Non-pigmented ciliary epithelial cell (primary cell): ENCODE measurements at places on chromosomes 4 and X.

GRCh38 chrX:17024886-17025285 is 78.4 kb downstream of the REPS2 start:
- DNase-seq, result no peak

DNA sequence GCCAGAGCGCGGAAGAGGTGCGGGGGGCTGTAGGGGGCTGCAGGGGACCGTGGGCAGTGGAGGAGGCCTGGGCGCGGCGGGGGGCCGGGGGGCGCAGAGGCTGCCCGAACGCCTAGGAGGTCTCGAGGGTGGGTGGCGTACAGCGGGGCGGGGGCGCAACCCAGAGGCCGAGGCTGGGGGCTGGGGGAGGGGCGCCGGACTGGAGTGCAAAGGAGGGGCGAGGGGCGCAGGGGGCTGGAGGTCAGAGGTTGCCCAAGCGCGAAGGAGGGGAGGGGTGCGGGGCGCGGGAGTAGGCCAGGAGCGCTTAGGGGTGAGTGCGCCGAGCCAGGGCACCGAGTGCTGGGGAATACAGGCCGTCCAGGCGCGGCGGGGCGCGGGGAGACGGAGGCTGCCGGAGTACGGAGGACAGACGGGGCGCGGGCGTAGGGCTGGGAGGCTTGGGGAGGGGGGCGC is 255 bp downstream of the GYG2 start:
- no peak for DNase-seq

GRCh38 chr4:182416067-182416466 is 172.9 kb downstream of the TENM3 start:
- no peak for DNase-seq

DNA sequence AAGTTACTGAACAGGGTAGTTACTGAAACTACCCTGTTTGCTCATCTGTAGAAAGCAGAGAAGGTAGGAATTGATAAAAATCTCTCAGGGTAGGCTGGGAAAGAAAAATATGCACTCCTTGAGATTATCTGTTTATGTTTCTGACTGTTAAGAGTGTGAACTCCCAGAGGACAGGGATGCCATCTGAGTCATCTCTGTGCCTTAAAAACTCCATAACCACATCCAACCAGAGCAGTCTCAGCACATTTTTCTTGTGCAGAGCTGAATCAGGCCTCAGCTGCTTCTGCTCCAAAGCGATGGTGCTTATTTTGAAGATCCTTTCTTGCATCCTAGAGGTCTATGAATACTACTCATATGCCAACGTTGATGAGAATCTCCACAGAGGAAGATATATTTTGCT is 9.9 kb downstream of the CENPVL3 start:
- DNase-seq, result no peak

DNA sequence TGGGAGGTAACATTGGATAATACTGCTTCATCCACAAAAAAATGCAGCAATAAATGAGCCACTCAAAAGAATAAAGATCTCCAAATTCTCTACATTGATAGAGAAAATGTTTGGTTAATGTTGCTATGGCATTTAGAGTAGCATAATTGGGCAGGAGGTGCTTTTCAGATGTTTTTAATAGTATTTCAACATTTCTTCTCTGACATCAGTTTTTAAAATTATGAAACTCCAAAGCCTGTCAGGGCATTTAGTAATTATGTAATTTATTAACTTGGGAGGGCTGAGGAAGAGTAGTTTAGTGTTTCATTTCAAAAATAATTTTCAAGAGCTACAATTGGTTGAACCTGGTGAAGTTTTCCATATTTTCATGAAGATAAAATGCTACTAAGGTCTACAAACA is 211.3 kb upstream of the INTU start:
- no peak for DNase-seq

- peak; percentile 57 for DNase-seq
These were observed 617.7 kb upstream of the SMIM31 start for GRCh38 chr4:164136180-164136616.

- no peak for DNase-seq
These were observed 54.1 kb downstream of the SRPX start for GRCh38 chrX:38166478-38167083.

- DNase-seq, result no peak
These were observed 441.9 kb downstream of the INPP4B start for GRCh38 chr4:142404191-142404611.

- no peak for DNase-seq
These were observed 44.8 kb downstream of the RELL1 start for GRCh38 chr4:37641352-37641751.
